ENCODE measurements at places on chromosomes 1 and 21.

DNA sequence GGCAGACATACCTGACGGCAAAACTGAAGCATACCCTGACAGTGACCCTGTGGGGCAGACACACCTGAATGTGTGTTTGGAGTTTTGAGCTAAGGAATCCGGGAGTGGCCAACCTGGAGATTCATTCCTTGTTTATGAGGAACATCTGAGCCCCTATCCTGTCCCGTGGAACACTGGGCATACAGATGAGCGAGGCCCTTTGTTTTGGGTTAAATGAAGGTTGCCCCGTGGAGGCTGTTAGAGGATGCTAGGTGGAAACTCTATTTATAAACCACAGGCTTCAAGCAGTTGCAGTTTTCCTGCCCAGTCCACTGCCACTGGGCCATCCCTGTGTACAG is 18.1 kb downstream of the GALNT2 start:
- no peak for DNase-seq

DNA sequence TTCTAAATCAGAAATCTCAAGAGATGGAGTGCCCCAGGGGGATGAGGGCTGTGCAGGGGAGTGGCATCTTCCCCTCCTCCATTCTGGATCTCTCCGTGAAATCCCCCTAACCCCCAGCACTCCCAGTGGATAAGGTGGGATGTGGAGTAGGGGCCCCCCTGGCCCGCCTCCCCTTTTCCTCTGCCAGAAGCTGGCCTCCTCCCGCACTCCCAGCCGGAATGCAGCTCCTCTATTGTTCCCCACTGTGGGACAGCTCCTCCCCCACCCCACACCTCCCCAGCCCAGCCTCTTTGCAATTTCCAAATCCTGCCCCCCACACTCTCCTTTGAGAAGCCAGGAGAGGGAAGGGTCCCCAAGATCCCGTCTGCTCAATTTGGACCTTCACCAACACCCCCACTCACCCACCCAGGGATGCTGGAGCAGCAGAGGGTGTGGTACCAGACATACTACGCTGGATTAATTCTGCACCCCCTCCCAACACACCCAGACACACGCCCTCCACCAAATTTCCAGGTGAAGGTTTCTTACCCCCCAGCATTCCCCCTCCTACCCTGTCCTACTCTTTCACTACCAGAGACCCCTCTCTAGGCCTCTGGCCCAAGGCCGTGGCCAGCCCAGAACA is 1.9 kb downstream of the MEX3A start:
- DNase-seq = no peak

DNA sequence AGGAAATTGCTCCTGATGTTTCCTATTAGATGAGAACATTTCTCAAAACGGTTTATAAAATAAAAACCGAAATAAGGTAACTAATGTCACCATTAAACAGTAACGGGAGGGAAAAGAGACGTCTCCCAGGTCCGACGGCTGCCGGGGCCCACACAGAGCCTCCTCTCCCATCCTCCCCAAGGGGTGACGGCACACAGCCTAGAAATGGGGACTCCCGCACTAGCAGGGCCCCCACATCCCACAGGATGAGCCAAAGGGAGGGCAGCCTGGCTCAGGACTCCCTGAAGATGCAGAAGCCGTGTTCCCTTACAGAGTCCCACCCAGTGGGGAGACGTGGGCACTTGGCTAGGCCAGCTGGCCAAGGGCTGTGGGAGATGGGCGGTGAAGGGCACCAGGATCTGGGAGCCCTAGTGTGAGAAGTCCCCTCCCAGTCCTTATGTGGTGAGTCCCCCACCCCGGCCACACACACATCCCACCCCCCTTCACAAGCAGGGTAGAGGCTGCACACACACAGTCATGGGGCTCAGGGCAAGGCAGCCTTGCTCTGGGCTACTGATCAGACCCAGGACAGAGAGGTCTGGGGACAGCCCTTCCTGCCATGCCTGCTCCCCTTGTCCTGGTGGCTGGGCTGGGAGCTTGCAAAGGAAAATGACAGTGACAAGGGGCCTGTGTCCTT is 3.3 kb downstream of the KRTAP10-3 start:
- no peak for DNase-seq

GRCh38 chr1:194717941-194718340 is 1531.5 kb upstream of the B3GALT2 start:
- DNase-seq = no peak

GRCh38 chr1:17933501-17933900 is 174.1 kb upstream of the IGSF21 start:
- DNase-seq = no peak

DNA sequence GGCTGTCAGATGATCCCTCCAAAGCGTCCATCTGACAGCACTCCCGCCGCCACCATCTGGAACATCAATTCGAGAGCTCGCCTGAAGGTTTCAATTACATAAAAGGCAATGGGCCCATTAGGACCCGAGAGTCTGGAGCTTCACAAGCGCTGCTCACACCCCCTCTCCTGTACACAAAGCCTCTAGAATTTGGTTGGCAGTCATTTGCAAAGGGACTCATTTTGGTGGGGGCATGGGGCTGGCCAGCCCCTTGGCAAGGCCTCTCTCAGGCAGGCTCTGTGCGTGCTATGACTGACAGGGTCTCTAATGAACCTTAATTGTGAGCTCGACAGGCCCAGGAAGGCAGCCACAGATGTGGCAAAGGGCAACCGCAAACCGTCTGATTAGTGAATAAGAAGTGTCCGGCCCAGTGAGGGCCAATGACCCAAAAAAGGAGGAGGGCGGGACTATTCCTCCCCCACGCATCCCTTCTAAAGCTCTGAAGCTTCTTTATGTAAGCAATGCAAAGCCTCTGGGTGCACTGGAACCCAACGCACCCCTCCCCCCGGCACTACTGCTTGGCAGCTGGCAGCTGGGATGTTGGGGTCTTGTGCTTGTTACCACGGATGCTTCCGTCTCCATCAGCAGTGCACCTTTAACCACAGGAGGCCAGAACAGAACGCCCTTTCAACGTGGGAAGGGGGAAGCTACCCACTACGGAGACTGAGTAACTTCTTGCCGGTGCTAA is 79.4 kb downstream of the CAPZB start:
- no peak for DNase-seq

DNA sequence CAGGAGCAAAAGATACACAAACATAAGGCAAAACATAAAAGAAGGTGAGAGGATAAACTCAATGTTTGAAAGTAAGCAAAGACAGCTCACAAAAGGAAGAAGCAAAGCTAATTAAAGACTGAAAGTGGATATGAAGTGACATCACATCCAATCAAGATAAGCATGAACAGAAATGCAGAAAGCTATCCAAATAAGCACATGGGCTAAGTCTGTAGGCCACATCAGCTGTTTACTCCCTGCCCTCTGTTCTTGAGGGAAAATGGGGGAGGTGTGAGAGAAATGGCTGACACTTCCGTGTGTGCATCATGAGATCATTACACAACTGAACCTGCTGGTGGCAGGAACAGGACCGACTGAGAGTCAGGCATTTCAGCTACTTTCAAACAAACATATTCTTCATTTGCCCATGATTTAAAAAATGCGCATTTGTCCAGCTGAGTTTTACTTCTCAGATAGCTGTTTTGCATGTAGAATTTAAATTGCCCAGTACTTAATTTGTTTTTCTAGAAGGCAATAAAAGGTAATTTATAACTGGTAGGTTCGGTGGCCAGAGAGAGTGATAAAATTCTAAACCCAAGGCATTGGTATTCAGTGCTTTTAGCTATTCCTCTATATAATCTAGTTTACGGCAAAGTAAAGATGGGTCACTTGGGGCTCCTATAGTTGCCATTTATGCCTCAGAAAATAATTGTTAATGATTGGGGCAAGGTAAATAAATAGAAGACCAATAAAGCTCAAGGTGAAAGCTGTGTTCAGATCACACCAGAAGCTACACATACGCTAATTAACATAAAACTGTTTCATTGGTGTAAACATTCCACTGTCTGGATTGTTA is 27.2 kb upstream of the MAN1A2 start:
- no peak for DNase-seq

- peak; percentile 77 for DNase-seq
Measured at GRCh38 chr1:46446646-46447498, 42.8 kb upstream of the DMBX1 start.

DNA sequence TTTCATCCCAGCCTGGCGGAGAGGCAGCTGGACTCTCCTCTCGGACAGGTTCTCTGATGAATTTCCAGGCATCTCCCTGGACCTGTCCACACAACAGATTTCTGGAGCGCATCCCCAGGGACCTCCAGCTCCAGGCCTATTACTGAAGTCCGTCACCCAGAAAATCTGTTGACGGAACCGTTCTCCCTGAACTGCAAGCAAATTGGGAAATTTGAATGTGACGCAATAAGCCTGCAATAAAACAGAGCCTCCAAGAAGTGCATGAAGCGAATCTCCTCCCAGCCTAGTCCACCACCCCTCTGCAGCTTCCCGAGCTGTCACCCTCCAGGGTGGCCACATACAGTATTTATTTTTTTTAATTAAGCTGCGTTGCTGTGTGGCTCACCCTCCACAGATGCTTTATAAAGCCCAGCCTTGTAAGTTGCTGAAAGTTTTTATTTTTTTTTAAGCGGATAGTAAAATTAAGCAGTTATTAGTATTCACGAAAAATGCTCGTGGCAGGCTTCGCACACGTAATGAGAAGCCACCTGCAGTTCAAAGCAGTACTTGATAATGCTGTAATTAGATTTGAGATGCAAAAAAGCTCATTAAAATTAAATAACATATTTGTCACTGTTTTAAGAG is 173.3 kb downstream of the CAMTA1 start:
- no peak for DNase-seq

DNA sequence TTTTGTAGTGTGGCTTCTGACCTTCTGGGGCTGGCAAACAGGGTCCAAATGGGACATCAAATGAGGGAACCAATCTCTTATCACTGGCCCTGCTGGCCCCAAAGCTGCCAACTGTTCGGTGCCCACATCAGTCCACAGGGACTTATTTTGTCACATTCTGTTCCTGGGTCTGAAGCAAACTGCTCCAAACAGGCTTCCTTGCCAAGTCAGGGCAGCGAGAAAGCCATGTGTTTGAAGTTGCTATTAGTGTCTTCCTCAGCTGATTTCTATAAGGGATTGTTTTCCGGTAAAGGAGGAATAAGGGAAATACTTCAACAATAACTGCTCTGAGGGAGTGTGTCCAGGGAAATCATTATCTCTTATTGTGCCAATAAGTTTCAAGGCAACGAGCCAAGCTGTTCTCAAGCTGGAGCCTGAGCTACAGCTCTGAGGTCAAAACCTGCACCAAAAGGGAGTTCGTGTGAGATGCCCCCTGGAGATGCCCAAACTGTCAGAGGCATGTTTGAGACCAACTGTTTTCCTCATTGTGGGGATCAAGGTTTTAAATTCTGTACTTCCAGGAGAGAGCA is 381.4 kb upstream of the PROX1 start:
- DNase-seq = no peak

DNA sequence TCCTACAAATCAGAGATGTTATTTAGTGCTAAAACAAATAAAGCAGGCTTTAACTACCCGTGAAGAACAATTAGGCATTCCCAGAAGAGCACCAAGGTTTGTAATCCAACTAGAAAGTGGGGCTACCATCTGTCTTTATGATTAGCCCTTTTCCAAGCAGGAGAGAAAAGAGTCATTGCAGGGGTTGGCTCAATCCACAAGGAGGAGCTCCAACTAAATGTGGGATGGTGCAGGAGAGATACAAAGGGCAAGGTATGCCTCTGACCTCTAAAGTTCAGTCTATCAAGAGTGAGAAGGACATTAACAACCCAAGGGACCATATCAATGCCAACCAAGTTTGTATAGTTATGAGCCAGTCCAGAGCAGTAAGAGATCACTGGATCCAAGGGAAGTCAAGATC is 382.7 kb upstream of the DUSP10 start:
- DNase-seq = no peak

- no peak for DNase-seq
Measured at GRCh38 chr1:184416946-184417345, 30.1 kb downstream of the C1orf21 start.

DNA sequence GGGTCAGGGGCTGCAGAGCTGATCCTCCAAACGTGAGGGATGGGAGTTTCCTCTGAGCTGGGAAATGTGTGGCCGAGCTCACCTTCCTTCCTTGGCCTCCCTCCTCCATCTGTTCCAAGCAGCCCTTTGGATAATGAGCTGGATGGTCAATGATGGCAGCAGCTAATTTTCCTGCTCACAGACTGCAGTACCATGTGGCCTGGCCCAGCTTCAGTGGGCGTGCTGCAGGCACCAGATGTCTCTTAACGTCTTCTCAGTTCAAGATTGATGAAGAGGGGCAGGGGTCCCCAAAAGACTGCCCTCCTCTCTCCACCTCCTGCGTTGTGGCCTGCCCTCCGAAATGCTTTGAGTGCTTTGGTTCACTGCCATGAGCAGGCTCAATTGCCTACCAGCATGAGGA is 86.0 kb downstream of the UBIAD1 start:
- DNase-seq = no peak

DNA sequence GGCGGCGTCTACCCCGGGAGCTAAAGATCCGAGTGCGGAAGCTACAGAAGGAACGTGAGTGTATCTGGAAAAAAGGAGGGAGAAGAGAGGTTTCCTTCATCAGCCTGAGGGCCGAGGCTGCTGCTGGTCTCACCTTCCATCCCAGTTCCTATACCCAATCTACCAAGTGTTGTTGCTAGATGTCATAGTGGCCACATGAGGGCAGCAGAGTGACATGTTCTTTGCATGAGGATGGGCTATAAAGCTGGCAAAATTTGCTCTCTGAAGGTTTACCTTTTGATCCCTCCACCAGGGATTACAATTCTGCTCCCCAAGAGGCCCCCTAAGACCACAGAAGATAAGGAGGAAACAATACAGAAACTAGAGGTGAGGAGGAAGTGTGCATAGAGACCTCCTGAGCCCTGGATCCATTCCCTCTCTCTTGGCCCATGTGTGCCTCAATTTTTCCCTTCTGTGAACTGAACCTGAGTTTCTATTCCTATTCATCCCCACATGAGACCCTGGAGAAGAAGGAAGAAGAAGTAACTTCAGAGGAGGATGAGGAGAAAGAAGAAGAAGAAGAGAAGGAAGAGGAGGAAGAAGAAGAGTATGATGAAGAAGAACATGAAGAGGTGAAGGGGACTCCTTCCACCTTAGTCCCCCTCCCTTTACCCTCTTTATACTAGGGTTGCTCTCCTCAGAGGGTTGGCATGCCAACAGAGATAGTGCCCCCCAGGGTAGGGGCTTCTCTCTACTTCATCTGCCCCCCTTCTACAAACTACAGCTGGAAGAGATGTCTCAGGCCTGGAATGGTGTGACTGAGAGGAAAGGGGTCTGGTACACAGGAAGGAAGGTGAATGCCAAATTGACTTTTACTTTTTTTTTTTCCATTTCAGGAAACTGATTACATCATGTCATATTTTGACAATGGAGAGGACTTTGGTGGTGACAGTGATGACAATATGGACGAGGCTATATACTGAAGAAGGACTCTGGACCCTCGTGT is 13.3 kb downstream of the POLR3GL start:
- DNase-seq = peak; percentile 72

DNA sequence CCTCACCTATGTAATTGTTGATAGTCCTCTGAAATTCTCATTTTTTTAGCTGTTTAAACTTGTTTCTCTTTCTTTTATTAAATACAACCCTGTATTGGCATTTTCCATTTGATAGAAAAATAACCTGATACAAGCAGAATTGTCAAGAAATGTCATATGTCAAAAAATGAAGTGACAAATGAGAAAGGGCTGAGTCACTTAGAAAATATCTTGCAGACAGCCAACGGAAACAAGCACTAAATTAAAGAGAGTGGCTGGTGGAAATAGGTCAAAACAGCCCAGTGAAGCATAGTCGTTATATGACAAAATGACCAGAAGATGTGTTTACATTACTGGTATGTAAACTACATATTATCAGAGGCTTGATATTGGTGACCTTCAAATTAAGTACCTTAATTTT is 484.4 kb downstream of the PLA2G4A start:
- DNase-seq = no peak

GRCh38 chr1:173733912-173734311 is 19.1 kb downstream of the KLHL20 start:
- DNase-seq = peak; percentile 61

GRCh38 chr1:31400393-31400792 is 12.6 kb upstream of the SERINC2 start:
- no peak for DNase-seq
